ENCODE measurements at places on chromosomes 5 and 9.

DNA sequence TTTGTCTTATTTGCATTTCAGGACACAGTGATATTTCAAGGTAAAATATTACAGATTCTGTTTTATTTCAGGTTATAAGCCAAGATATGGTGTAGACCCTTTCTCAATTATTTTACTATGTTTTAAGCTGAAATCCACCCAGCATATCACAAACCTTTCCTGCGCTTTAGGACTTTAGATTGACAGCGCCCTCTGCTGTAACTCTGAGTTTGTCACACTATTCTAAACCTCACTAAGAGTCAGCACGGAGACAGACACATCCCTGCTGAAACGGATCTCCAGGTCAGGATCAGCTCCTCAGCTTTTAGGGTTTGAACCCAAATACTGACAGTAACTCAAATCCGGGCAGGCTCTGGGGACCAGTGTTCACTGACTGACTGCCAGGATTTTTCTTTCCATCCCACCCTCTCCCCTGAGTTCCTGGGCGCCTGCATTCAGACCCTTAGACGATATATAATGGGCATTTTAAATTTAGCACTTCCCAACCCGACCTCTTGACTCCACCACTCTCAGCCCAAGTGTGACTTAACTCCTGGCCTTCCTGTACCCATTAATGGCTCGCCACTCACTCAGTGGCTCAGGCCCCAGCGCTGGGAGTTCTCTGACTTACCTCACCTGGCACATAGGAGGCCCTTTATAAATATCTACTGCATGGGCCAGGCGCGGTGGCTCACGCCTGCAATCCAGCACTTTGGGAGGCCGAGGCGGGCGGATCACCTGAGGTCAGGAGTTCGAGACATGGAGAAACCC is 33.5 kb downstream of the TLX3 start:
- DNase-seq = peak; percentile 51

DNA sequence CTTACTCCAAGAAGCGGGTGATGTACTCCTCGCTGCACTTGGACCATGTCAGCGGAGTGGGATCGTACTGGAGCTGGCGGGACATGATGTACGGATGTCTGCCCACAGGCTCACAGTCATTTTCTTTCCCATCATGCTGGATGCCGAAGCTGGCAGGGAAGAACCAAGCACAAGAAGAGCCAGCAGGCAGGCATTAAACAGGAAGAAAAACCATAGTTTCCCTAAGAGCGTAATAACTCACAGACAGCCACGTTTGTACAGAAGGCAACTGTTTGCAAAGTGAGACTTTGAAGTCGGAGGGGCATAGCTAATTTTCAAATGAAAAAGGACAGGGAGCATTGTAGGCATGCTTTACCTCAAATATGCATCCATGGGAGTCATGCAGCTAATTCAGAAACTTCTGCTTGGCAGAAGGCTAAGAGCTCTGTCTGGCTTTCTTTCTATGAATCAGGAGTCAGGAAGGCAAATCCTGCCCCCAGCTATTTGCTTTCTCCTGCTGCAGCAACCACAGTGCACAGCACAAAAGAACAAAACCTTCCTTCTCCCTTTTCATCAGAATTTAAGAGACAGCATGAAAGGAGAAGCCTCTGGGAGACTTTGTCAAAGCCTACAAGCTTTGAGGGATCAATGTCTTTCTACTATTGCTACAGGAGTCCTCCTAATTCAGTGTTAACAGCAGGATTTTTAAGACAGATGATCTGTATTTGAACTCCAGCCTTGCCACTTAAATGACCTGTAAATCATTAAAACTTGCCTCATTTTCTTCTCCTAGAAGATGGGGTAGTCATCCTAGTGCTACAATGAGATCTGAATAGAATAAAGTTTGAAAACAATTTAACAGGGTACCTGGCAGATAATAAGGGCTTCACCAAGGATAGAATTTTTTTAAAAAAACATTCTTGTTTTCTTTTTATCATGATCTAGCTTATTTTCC is 209.1 kb downstream of the TARS1 start:
- no peak for DNase-seq

DNA sequence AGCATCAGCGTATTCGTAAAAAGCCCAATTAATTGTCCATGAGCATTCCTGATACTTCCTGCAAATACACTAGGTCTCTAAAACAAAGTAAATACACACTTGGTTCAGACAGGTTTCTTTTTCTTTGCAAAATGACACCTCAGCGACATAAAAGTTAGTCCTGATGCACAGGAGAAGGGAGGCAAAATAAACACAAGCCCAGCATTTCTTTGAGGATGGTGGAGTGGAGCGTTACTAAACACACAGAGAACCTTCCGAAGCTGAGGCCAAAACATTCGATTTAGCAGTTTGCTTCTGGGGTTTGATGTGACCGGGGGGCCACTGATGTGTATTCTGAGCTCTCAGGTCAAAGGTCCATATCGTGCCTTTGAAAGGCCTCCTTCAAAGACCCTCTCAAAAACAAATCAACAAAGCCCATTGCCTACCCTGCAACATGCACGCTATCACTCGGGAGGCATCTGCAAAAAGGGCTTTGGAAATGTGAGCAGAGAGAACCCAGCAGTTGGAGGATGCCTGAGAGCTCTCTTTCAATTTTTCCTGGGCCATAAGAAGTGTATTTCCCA is 268.4 kb upstream of the PANK3 start:
- no peak for DNase-seq

DNA sequence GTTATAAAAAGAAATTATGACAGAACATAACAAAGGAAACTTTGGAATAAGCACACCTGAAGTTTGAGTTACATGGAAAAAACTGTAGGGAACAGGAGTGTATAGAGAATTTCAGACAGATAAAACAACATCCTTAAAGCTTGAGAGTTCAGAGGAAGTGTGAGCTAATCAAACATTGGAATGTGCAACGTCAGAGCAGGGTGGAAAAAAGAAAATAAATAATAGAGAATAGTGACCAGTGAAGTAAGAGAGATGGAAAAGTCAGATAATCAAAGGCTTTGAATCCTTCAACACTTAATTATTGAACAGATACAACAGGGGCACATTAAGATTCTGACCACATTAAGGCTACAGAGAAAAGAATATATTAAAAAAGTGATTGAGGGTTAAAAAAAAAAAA is 128.5 kb upstream of the CDH10 start:
- DNase-seq = peak; percentile 20

DNA sequence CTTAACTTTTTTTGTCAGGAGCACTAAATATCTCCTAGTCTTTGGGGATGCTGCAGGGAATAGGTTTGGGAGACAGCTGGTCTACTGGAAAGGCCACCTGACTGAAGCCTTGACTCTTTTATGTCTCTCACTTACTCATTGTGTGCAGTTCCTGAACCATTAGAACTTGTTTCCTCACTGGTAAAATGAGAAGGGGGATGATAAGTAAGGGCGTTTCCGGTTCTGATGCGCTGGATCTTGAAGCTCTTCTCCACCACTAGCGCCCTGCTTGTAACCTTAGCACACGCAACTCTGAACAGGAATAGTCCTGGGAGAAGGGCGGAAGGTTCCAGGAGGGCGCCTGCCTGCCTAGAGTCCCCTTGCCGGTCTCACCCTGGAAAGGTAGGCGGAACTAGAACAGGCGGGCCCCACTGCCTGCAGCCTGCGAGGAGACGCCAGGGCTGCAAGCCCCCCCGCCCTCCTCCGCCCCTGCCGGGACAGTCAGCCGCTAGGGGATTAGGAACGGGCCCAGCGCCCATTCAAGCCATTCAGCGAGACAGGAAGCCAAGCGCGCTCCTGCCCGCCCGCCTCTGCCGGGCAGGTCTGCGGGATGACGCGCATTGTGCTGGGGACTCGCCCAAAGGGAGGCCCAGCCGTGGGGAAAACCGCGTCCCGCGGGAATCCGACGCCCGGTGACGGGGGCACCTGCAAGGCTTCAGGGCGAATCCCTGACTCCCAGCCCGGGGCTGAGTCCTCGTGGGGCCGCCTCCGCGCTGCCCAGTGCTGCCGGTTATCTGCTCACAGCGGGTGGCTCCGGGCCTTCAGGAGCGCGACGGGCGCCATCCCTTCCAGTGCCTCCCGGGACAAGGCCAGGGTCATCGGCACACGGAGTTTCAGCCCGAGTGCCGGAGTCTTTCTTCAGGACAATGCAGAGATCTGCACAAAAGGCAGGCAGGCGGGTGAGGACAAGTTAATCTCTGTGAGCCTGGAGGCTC is 44.0 kb upstream of the XPA start:
- DNase-seq = peak; percentile 20

DNA sequence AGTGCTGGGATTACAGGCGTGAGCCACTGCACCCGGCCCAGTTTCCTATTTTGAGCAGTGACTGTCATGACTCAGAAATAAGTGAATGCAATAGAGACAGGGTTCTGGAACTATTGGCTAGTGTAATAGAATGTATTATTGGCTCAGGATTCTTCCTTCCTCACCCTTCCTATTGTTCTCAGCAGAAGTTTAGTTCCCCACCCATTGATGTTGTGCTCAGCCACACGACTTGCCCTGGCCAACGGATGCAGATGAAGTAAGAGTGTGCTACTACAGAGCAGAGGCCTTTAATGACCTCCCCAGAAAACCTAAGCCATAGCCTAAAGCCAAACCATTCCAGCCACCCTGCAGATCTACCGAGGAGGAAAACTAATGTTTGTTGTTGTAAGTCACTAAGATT is 287.9 kb downstream of the AGTPBP1 start:
- DNase-seq = no peak

DNA sequence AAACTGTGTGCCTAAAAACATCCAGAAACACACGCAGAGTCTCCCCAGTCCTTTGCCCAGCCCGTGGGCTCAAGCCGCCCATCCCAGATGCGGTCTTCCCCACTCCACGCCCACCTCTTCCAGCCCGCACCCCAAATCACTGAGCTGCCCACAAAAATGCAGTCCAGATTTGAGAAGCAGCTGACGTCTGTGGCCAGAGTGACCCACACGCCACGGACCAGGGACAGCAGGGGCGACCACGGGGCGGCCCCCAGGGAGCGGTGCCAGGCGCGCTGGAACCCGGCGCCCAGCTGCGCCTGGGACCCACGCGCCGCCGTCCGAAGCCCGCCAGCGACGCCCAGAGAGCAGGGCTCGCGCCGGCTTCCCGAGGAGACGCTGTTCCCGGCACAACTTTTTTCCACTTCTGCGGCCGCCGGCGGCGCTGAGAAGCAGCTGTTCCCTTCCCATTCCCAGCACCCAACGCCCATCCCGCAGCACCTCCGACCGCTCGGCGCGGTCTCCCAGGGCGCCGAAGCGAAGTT is 674 bp downstream of the LHFPL2 start:
- DNase-seq = no peak

GRCh38 chr5:120697147-120697546 is 233.0 kb downstream of the PRR16 start:
- DNase-seq = no peak

DNA sequence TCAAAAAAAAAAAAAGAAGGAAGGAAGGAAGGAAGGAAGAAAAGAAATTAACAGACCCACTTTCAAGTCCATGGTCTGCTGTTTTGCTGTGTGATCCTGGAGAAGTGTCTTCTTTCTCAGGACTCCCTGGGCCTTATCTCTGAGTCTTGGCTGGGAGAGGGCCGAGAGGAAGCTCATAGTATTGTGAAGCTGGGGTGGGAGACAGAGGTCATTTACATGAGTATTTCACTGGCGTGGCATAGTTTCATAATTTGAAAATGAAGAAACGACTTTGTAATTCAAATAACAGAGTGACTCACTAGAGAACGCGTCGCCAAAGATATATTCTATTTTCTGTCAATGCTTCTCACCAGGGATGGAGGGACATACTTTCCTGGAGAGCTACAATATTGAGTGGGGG is 2.4 kb upstream of the C9orf50 start:
- no peak for DNase-seq

GRCh38 chr9:79662537-79662956 is 90.8 kb downstream of the TLE4 start:
- no peak for DNase-seq

DNA sequence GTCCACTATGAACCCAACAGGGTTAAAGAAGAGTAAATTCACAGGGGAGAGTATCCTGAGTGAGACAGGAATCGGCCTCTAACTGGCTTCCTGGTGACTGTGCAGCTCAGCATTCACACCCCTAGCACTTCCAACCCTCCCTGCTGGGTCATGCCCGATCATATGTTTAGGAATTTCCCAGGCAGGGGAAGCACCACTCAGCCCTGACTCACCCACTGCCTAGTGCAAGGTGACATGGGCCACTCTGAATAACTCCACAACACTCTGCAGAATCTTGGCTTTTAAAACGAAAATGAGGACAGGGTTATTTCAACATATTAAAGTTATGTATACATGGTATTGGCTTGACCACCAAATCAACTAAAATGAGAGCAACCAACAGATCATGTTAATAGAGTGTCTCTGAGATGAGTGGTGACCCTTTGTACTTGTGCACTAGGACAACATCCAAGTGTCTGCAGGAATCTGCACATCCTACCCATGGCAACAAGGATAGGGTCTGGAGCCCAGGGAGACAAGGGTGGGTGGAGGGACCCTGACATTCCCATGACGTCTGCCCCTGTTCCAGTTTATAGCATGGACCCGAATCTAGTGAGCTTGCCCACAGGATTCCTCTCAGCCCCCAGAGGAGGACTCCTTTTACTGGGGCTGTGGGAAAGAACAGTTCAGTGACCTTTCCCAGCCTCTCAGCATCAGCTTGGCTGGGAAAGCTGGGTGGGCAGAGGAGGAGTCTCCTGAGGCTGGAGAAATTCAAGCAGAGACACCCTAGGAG is 485.8 kb downstream of the SEMA5A start:
- peak; percentile 78 for DNase-seq

- no peak for DNase-seq
Observed at GRCh38 chr9:1528456-1528855, 478.3 kb downstream of the DMRT2 start.

- no peak for DNase-seq
Observed at GRCh38 chr9:76580188-76580587, 121.2 kb downstream of the GCNT1 start.

DNA sequence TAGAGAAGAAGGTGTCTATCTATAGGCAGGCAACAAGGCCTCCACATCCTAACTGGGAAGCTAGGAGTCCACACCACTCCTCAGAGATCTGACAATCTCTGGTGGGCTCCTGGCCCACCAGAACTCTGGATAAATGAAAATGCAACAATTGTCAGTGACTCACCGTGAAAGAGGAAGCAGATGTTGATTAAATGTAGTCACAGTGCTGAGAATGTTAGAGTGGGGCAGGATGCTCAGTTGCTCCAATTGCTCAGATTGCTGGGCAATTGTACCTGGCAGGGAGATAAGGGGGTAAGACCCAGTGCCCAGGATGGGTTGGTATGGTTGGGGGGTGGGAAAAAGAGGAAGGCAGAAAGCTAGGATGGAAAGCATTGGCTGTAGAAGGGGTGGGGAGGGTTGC is 4.3 kb downstream of the CCL19 start:
- no peak for DNase-seq

GRCh38 chr5:41924526-41924871 is 582 bp upstream of the FBXO4 start:
- no peak for DNase-seq

DNA sequence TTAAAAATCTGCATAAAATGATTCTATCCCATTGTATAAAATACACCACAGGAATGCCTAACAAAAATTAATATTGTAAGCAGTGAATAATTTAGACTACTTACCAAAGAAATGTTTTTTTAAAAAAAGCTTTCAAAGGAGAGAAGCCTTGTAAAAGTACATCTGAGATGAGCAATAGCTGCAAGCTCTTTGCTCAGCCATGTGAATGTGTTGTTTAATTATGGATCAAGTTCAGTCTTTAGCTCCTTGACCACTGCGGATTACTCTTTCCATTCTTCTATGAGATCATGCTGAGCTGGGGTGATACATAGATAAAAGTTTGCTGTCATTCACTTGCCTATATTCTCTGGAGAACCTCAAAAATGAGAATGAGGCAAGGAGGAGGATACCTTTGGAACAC is 782.4 kb upstream of the ZNF608 start:
- no peak for DNase-seq

All from H4 (cell line).